Tibial nerve (tissue), 4 donors: ENCODE measurements at places on chromosomes 11 and 22.

DNA sequence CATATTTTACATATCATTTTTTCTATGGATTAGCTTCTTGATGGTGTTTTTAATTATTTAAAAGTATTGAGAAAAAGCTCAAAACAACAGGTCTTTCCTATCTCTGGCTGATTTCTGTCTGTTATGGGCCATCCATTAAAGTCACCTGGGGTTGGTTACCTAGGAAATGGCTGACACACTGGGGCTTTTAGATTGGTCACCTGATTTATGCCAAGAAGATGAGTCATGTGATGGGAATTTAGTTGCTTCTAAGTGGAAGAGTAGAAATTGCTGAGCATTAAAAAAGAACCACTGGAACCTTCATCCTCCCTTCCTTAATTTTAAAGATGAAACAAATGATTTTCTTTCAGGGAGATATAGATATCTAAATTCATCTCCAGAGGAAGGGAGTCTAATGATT lies 48.8 kb upstream of the LARGE1 start:
- DNase-seq = no peak

GRCh38 chr11:19954899-19955298 lies 205.4 kb downstream of the DBX1 start:
- DNase-seq = no peak

- no peak for DNase-seq
Measured at GRCh38 chr11:33874910-33875490, 16.9 kb downstream of the LMO2 start.

DNA sequence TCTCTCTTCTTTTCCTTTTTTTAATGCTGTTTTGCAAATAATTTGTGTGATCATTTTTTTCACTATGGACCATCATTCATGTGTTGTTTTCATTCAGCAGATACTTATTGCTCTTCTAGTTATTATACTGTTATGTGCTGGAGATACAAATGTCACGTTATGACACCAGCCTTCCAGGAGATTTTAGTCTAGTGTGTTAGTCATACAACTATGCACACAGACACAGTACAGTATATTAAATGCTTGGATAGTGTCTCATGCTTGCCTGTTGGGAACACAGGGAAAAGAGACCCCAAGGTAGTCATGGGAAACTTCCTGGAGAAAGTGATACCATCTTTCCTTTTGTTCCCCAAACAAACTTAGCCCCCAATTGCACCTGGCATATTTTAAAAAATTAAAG lies 116.1 kb downstream of the UVRAG start:
- no peak for DNase-seq

GRCh38 chr11:80993536-80993935 lies 1552.7 kb upstream of the TENM4 start:
- no peak for DNase-seq

GRCh38 chr11:134376150-134376921 lies 35.7 kb downstream of the B3GAT1 start:
- no peak for DNase-seq

DNA sequence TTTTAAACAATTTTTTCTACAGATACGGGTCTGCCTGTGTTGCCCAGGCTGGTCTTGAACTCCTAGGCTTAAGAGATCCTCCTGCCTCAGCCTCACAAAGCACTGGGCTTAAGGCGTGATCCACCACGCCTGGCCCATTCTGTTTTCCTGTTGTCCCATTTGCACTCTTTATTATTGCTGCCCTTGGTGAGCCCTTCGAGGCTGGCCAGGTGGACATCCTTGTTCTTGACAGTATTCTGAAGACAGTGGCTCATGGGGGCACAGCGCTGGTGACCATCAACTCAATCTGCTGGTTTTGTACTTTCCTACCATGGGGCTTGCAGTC lies 35.6 kb downstream of the TBC1D22A start:
- DNase-seq = no peak

DNA sequence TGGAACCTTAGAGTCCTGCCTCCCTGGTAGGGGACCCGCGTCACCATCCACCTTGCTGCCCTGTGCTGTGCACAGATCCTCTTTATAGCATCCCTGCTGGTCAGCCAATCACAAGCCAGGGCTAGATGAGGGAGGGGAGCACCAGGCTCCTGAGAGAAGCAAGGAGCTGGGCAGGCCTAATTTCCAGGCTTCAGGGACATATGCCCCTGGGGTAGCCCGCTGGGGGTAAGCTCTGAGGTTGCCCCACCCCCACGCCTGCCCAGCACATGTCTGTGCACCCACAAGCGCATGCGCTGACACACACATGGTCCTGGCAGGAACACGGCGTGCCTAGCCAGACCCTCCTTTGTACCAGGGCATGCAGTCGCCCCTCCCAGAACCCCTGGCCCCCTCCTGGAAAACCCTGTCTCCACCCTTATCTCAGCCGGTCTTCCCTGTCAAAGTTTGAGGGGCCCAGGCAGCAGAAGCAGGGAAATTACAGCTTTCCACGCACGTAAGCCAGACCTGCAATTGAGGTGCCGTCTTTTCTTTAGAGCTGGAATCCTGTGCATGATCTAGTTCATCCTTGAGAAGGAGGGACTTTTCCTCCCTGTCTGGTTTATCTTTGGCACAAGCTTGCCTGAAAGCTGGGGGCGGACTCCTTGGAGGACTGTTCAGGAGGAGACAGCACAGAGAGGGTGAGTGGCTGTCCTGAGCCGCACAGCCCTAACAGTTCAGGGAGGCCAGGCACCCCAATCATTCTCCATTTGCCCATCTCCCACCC lies 2.1 kb downstream of the SSTR3 start:
- DNase-seq = no peak

DNA sequence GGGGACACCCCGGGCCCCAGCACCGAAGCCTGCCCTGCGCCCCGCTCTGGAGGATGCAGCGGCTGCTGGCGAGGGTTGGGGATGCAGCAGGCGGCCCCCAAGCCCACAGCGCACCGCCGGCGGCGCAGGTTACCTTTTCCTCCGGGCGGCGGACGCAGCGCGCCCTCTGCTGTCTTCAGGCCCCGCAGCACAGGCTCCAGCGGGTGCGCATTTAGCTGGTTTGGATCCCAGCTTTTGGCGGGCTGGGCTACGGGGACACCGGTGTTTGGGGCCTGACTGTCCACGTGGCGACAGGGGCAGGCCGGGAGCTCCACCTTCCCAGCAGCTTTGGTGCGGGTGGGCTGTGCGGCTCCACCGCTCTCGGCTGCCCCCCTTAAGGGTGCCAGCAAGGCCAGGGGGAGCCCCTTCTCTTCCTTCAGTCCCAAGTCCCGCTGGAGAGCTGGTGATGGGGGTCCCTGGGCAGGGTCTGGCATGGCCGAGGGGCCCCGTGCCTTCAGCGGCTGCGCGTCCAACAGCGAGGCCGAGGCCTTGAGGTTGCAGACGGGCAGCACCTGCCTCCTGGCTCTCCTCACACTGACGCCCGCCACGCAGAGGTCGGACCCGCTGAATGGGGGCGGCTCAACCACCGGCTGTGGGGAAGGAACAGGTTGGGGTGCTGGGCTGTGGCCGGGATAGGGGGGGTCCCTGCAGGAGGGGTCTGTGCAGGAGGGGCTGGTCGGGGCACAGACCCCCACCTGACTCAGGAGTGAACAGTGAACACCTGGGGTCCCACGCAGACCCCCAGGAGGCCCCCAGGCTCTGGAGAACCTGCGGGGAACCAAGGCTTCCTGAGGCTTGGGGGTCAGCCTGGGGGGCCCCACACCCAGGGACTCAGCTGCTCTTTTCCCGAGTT lies 18.0 kb upstream of the IL17REL start:
- DNase-seq = peak; percentile 44

- no peak for DNase-seq
Measured at GRCh38 chr11:133413703-133414102, 118.6 kb downstream of the OPCML start.

- DNase-seq = no peak
Measured at GRCh38 chr11:35486934-35487333, 38.5 kb downstream of the PAMR1 start.
